GM13976 (cell line): ENCODE measurements at places on chromosomes 16 and 17.

GRCh38 chr16:62870554-62870953 is 834.3 kb upstream of the CDH8 start:
- no peak for DNase-seq

DNA sequence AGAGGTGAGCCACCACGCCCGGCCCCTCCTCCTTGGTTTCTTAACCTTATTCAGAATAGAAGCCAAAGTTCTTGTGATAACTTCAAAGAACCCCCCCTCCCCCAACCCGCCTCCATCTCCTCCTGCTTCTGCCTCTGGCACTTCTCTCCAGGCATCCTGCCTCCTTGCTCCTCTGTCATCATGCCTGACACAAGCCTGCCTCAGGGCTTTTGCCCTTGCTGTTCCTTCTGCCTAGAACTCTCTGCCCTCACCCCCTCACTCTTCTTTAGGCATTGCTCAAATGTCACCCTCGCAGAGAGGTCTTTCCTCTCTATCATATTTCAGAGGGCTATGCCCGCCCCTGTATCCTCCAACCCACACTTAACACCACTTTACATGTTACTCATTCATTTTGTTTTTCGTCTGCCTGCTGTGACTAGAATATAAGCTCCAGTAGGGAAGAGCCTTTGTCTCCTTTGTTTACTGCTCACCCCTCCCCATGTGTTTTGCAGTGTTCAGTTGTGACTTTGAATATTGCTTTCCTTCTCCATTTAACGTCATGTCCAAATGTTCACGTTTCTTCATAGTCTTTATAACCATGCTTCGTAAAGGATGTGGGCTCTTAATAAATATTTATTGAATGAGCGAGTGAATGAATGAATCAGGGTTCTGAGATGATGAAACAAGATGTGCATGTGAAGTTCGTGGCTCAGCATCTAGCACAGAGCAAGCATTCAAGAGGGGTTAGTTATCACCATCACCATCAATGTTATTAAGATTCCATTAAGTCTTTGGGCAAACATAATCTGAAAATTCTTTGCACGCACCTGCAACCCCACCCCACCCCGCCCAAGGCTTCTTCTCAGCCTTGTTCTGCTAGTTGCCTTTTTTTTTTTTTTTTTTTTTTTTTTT is 186.2 kb upstream of the WSCD1 start:
- DNase-seq, result no peak

- peak; percentile 59 for DNase-seq
These were observed 26.3 kb downstream of the AARSD1 start for GRCh38 chr17:42937712-42938596.

DNA sequence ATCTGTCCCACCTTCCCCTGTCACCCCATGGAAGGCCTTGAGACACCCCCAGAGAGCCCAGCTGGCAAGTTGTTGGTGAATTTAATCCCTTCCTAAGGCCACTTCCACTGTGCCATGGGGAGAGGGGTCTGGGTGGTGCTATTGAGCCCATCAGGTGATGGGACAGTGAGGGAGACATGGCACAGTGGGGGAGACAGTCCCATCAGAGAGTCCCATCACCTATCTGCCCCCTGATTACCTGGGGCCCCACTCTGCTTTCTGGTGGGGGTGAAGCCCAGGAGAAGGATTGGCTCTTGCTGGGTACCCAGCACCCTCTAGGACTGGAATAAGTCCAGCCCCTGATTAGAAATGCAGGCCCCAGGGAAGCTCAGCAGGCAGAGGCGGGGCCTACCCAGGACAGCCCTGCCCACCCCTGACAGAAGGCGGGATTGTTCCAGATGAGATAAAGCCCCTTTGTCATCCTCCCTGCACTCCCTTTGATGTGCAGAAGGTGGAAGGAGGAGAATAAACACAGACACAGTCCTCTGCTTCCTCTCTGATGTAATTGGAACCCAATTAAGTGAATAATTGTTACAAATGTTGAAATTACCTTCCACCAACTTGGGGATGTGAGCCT is 18.9 kb downstream of the TMEM132E start:
- no peak for DNase-seq

GRCh38 chr17:53313746-53314145 is 509.0 kb upstream of the KIF2B start:
- no peak for DNase-seq

DNA sequence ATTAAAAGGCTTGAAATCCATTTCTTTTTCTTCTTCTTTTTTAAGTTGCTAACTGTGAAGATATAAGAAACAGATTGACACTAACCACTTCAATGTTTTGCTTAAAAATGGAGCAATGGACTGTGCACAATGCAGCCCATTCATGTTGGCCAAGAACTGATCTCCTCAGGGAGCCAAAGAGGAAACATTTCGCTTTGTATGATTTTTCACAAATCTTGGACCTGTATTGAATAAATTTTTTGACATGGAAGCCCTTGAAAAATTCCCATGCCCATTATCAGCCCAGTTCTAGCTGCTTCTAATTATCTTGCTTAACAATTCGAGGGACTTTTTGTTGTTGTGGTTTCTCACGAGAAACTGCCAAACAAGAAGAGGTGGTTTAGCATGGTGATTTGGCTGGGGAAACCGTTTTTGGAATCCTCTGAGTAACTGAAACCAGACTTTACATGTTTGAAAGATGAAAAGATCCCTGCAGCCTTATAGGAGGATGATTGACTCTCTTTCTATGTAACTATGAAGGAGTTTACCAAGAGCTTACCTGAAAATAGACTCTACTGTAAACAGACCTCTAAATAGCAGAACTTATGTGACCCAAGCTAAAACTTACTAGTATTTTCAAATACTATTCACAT is 1389.4 kb upstream of the GOT2 start:
- no peak for DNase-seq

GRCh38 chr17:77631307-77631706 is 327.2 kb upstream of the TNRC6C start:
- DNase-seq, result no peak

- no peak for DNase-seq
These were observed 23.5 kb downstream of the RDM1 start for GRCh38 chr17:35906926-35907637.

DNA sequence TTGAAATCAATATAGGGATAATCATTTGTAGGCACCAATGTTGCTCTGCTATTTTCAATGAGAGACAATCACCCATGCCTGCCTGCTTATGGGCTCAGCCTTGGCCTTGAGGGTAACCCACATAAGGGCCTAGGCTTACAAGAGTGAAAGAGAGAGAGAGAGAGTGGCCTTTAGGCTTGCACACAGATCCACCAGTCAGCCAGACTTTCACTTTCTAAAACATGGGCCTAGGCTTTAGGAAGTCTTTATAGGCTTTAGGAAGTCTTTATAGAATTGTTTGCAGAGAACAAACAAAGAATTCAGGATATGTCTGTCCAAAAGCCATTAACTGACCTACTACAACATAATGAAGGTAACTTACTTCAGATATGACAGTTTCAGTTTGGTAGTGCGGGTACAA is 3.4 kb downstream of the ABCA9 start:
- no peak for DNase-seq

DNA sequence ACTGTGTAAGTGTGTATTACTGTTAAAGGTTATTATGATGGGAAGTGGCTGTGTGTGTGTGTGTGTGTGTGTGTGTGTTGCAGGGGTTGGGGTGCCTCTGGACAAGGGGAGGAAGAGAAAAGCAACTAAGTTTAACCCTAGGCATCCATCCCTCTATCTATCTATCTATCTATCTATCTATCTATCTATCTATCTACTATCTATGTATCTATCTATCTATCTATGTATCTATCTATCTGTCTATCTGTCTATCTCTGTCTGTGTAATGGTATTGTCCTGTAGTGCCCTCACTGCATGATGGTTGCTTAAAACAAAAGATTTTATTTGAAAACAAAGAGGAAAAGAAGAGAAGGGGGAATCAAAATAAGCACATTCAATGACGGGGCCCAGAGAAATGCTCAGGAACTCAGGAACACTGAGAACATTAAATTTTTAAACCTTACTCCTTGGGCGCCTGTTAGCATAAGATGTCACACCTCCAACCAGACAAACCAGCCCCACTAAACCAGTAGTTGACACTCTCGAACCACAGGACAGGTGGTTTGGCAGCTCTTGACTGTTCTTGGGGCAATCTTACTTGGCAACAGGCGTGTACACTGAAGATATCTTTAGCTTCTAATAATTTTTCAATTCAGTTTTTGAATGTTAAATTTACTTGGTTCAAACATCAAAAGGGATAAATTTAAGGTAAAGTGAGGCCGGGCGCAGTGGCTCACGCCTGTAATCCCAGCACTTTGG is 5.1 kb upstream of the RPL26 start:
- DNase-seq, result no peak

DNA sequence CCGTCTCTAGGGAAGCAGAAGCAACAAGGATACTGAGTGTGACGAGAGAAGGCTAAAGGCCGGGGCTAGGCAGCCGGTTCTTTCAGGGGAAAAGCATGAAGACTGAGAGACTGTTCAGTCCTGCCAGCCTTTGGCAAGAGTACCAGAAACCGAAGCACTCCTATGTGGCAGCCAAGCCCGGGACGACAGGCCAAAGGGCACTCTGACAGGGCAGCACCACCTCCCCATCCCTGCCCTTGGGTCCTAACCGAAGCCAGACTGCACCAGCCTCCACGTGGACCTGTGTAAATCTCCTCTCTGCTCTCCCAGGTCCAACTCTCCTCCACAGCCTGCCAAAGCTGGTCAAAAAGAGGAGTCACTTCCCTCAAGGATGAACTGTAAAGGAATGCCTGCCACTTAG is 23.5 kb upstream of the ALOX15 start:
- DNase-seq, result no peak

- DNase-seq, result no peak
These were observed 82.8 kb upstream of the SEC14L1 start for GRCh38 chr17:77058016-77058415.

- DNase-seq, result peak; percentile 66
These were observed 832 bp downstream of the CDK5R1 start for GRCh38 chr17:32487473-32488176.

DNA sequence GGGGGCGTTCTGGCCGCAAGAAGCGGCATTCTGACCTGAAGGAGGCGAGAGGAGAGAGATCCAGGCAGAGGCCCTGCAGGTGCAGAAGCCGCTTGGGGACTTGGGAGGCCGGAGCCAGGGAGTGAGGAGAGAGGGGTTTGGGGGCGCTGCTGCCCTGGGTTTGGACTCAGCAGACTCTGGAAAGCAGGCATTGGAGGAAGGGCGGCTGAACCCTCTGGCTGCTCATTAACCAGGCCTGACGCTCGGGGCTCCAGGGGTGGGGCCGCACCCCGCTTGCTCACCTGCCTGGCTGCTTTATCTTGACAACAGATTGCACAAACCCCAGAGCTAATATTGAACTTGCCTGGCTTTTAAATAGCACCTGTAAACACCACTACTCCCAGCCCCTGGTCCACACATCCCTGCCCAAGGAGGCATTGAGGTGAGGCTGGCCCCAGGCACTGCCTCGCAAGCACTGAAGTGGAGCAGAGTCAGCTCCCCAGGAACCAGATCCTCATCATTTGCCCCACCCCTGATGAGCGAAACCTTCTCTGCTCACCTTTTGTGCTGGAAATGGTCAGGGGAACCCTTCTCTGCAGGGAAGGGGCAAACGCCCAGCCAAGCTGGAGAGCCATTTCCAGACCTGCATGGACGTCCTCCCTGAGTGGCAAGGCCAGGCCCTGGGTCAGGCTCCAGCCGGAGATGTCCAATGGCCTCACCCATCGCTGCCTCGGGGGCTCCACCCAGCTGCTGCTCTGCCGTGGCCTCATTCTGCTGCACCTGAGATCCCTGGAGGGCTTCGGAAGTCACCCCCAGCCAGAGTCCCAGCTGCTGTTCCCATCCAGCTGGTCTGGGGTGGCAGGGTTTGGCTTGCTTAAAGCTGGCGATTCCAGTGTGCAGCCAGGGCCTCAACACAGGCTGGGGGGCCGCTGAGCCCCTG is 190.2 kb upstream of the GSE1 start:
- no peak for DNase-seq

GRCh38 chr16:14015461-14015860 is 55.7 kb upstream of the MRTFB start:
- no peak for DNase-seq

GRCh38 chr17:70119983-70120382 is 45.0 kb downstream of the KCNJ16 start:
- no peak for DNase-seq
